Mesendoderm (in vitro differentiated cells): ENCODE measurements at places on chromosomes 11 and 22.

DNA sequence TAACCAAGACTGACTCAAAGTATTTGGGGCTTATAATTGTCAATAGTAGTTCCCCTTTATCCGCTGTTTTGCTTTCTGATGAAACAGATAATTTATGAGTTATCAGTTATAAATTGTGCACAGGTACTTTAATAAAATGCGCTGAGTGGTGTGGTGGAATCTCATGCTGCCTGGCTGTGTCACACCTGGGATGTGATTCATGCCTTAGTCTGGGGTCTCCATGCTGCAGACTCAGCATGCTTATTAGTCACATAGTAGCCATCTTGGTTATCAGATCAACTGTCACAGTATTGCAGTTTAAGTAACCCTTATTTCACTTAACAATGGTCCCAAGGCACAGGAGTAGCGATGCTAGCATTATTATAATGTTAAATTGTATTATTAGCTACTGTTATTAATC is 995.2 kb downstream of the NTM start:
- no peak for DNase-seq
- H3K27ac ChIP-seq = no peak overlapping the region

DNA sequence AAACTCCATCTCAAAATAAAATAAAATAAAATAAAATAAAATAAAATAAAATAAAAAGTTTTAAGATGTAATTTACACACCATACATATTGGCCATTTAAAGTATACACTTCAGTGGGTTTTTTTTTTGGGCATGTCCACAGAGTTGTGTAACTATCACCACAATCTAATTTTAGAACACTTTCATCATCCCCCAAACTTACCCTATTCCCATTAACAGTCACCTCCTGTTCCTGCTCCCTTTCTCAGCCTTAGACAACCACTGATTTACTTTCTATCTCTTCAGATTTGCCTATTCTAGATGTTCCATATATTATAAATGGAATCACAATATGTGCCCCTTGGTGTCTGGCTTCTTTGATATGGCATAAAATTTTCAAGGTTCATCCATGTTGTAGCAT is 4.6 kb upstream of the ACER3 start:
- no peak for DNase-seq
- no peak overlapping the region for H3K4me3 ChIP-seq
- H3K36me3 ChIP-seq = no peaks in the 10 kb centered on the region
- H3K4me1 ChIP-seq = no peaks in the 10 kb centered on the region
- no peak overlapping the region for H3K27ac ChIP-seq

GRCh38 chr22:35894937-35895708 is 133.5 kb downstream of the RBFOX2 start:
- no peak overlapping the region for H3K27ac ChIP-seq
- H3K4me3 ChIP-seq = no peak overlapping the region
- peaks cover 12% of the 10 kb centered on the region for H3K4me1 ChIP-seq

GRCh38 chr11:86066033-86066432 is 2.9 kb downstream of the PICALM start:
- no peak for DNase-seq
- H3K4me3 ChIP-seq = no peak overlapping the region
- H3K4me1 ChIP-seq = peaks cover 3% of the 10 kb centered on the region
- H3K27me3 ChIP-seq = no peaks in the 10 kb centered on the region
- H3K36me3 ChIP-seq = no peaks in the 10 kb centered on the region

- H3K27ac ChIP-seq = peak overlapping the region; percentile 95
- H3K4me3 ChIP-seq = no peak overlapping the region
- H3K4me1 ChIP-seq = no peaks in the 10 kb centered on the region
Measured at GRCh38 chr11:67117672-67118180, 1.3 kb upstream of the KDM2A start.

- no peak overlapping the region for H3K4me3 ChIP-seq
- DNase-seq = no peak
- H3K36me3 ChIP-seq = no peaks in the 10 kb centered on the region
- no peaks in the 10 kb centered on the region for H3K4me1 ChIP-seq
- H3K27ac ChIP-seq = no peak overlapping the region
Measured at GRCh38 chr11:12207384-12208150, 97.2 kb downstream of the MICAL2 start.

GRCh38 chr11:77146261-77147035 is 18.4 kb downstream of the MYO7A start:
- DNase-seq = no peak
- H3K27ac ChIP-seq = no peak overlapping the region
- H3K4me1 ChIP-seq = peaks cover 1% of the 10 kb centered on the region
- H3K27me3 ChIP-seq = no peaks in the 10 kb centered on the region
- H3K36me3 ChIP-seq = no peaks in the 10 kb centered on the region
- H3K4me3 ChIP-seq = no peak overlapping the region

DNA sequence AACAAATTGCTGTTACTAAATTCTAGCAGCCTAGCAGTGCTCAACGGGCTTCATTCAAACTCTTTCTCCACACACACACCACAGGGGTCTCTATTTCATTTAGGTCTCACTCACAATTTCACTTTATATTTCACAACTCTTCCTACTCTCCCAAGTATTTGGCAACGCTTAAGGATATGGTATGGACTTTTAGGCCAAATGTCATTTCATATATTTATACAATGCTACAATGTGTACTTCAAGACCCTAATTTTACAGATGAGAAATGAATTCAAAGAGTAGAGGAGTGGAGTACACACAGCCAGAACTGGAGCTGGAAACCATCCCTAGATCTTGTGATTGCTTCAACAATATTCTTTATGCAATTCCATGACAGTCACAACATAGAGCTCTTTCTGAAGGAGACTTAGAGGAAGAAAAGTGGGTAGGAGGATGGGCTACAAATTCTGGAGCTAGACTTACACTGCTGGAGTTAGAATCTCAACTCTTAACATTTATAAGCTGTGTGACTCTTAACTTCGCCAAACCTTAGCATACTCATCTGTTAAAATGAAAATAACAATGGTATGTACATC is 2.5 kb upstream of the MS4A13 start:
- H3K36me3 ChIP-seq = no peaks in the 10 kb centered on the region
- no peak for DNase-seq
- H3K4me3 ChIP-seq = no peak overlapping the region
- H3K27ac ChIP-seq = no peak overlapping the region

- no peaks in the 10 kb centered on the region for H3K4me1 ChIP-seq
- H3K27me3 ChIP-seq = no peaks in the 10 kb centered on the region
- H3K4me3 ChIP-seq = no peak overlapping the region
- no peak overlapping the region for H3K27ac ChIP-seq
- DNase-seq = no peak
- H3K36me3 ChIP-seq = no peaks in the 10 kb centered on the region
Measured at GRCh38 chr11:116311206-116311605, 461.6 kb downstream of the BUD13 start.

DNA sequence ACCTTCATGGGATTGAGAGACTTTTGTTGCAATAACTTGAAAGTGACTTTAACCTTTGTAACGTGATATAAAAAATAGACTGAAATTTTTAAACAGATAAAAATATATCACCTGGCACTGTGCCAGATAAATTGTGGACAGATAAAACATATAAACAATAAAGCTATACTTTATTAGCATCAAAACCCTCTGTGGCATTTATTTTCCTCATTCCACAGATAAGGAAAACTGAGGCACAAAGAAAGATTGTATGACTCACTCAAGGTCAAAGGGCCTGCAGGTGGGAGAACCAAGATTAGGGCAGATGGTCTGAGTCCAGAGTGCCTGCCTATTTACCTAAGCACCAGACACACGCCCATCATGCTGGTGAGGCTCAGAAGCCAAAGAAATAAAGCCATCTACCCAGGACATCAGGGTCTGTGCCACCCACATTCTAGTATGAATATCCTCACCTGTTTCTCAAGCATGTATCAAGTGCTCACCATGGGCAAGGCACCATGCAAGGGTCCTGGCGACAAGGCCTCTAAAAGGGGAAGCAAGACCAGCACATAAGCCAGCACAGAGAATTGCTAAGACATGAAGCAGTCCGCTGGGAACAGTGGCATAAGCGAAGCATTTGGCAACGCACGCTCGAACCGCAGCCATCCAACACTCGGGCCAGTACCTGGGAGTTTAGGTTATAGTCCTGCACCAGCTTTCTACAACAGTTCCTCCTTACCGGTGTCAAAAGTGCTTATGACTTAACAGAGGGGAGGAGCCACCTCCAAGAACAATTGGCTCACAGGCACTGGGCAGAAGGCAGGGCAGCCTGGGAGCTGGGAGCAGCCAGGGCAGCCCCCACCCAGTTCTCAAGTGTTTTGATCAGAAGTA is 17.6 kb downstream of the MYH9 start:
- H3K4me3 ChIP-seq = no peak overlapping the region
- H3K27me3 ChIP-seq = no peaks in the 10 kb centered on the region
- DNase-seq = peak; percentile 73
- peaks cover 34% of the 10 kb centered on the region for H3K4me1 ChIP-seq

DNA sequence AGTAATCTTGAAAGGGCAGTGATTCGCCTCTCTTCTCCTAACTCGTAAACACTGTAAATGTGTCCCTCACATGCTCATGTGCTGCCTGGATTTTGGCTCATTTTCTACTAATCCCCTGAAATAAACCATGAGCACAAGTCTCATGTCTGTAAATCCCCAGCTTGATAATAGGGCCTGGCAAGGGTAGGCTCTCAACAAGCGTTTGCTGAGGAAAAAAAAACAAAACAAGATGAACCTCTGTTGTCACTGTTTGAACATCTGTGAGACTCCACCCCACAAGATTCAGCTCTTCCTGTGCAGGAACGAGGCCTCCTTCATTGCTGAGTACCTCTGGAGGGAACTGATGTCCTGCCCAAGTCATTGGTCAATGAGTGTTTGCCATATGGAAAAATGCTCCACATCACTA is 4.5 kb upstream of the CYB5R2 start:
- H3K27ac ChIP-seq = no peak overlapping the region
- no peak overlapping the region for H3K4me3 ChIP-seq
- peaks cover 22% of the 10 kb centered on the region for H3K4me1 ChIP-seq
- no peaks in the 10 kb centered on the region for H3K36me3 ChIP-seq
- no peak for DNase-seq
- no peaks in the 10 kb centered on the region for H3K27me3 ChIP-seq

- H3K4me3 ChIP-seq = no peak overlapping the region
- no peaks in the 10 kb centered on the region for H3K4me1 ChIP-seq
- no peak for DNase-seq
- H3K36me3 ChIP-seq = no peaks in the 10 kb centered on the region
Measured at GRCh38 chr11:131204765-131205380, 165.5 kb upstream of the NTM start.

GRCh38 chr22:28918550-28919271 is 35.3 kb downstream of the ZNRF3 start:
- no peaks in the 10 kb centered on the region for H3K27me3 ChIP-seq
- H3K4me3 ChIP-seq = no peak overlapping the region
- no peaks in the 10 kb centered on the region for H3K36me3 ChIP-seq
- peaks cover 21% of the 10 kb centered on the region for H3K4me1 ChIP-seq
- peak; percentile 78 for DNase-seq

- no peaks in the 10 kb centered on the region for H3K4me1 ChIP-seq
- H3K27me3 ChIP-seq = no peaks in the 10 kb centered on the region
- no peak overlapping the region for H3K4me3 ChIP-seq
- no peaks in the 10 kb centered on the region for H3K36me3 ChIP-seq
Measured at GRCh38 chr11:133966172-133966651, 9.4 kb upstream of the IGSF9B start.

- H3K4me3 ChIP-seq = no peak overlapping the region
- H3K27me3 ChIP-seq = no peaks in the 10 kb centered on the region
- H3K27ac ChIP-seq = no peak overlapping the region
- peaks cover 4% of the 10 kb centered on the region for H3K4me1 ChIP-seq
- no peak for DNase-seq
Measured at GRCh38 chr11:533586-534395, 1.6 kb downstream of the HRAS start.

GRCh38 chr22:21446128-21446826 is 20.9 kb upstream of the TMEM191C start:
- no peaks in the 10 kb centered on the region for H3K4me1 ChIP-seq
- no peak overlapping the region for H3K4me3 ChIP-seq
- no peak overlapping the region for H3K27ac ChIP-seq
- no peaks in the 10 kb centered on the region for H3K27me3 ChIP-seq
- DNase-seq = no peak

DNA sequence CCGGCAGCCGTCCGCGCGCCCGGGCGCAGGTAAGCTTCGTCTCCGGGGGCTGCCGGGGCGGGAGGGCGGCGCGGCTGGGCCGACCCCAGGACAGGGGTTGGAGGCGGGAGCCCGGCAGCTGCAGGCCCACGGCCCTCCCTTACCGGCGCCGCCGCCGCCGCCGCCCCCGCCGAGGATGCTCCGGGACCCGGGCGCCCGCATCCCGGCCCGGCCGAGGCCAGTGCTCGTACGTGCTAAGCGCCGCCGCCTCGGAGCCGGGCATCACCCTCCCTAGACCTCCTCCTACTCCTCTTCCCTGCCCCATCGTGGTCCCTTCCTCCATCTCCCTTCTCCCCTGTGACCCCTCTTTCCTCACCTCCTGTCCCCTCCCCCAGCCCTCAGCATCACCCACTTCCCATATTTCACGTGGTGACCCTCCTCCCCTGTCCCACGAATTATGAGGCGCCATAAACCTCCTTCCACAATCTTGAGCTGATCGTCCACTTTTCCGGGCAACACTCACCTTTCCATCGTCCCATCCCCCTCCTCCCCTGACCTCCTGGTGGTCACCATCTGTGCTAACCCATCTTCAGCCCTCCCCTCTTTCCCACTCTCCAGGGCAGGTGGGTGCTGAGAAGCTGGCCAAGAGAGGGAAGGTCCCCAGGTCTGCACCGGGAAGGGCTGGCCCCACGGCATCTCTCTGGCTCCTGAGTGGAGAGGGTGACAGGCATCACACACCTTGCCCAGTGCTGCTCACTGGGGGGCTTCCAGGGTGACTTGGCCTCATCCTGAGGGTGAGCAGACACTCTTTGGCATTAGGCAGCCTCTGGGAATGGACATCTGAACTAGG is 612 bp downstream of the ASPHD2 start:
- no peaks in the 10 kb centered on the region for H3K27me3 ChIP-seq
- H3K4me1 ChIP-seq = peaks cover 4% of the 10 kb centered on the region
- no peak overlapping the region for H3K27ac ChIP-seq
- no peak for DNase-seq
- H3K36me3 ChIP-seq = no peaks in the 10 kb centered on the region

GRCh38 chr11:117146521-117146920 is 2.4 kb downstream of the PAFAH1B2 start:
- DNase-seq = peak; percentile 64
- no peak overlapping the region for H3K4me3 ChIP-seq
- H3K36me3 ChIP-seq = no peaks in the 10 kb centered on the region
- H3K27me3 ChIP-seq = no peaks in the 10 kb centered on the region
- H3K27ac ChIP-seq = no peak overlapping the region

- peaks cover 4% of the 10 kb centered on the region for H3K36me3 ChIP-seq
- no peak overlapping the region for H3K4me3 ChIP-seq
- H3K4me1 ChIP-seq = peaks cover 19% of the 10 kb centered on the region
- no peak overlapping the region for H3K27ac ChIP-seq
Measured at GRCh38 chr11:67274768-67275605, 8.7 kb downstream of the GRK2 start.

- H3K27ac ChIP-seq = no peak overlapping the region
- H3K36me3 ChIP-seq = no peaks in the 10 kb centered on the region
- peaks cover 4% of the 10 kb centered on the region for H3K4me1 ChIP-seq
- no peak for DNase-seq
- no peaks in the 10 kb centered on the region for H3K27me3 ChIP-seq
Measured at GRCh38 chr11:72815110-72815618, 953 bp downstream of the ATG16L2 start.
